Stimulated activated CD8-positive, alpha-beta memory T cell treated with anti-CD3 and anti-CD28 coated beads, Interleukin-12 subunit alpha, Interleukin-12 subunit beta, amount 100 ng/mL, for 1 hour (primary cell): ENCODE measurements at places on chromosomes 4 and X.

DNA sequence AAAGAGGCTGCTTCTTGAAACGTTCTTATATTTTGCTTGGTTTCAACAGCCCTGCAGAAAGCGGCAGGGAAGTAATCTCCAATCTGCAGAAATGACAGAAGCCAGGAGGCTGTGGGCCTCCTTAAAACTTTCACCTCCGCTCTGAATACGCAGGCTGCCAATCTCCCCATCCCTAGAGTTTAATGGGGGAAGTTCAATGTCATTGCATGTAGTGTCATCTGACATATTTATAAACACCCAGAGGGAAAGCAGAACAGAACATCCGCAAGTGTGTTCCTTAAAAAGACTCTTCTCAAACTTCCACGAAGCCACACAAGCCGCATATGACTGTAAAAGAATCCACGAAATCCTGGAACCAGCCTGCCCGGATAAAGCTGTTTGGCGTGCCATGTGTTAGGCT lies 148.8 kb upstream of the TBL1X start:
- DNase-seq: no peak

DNA sequence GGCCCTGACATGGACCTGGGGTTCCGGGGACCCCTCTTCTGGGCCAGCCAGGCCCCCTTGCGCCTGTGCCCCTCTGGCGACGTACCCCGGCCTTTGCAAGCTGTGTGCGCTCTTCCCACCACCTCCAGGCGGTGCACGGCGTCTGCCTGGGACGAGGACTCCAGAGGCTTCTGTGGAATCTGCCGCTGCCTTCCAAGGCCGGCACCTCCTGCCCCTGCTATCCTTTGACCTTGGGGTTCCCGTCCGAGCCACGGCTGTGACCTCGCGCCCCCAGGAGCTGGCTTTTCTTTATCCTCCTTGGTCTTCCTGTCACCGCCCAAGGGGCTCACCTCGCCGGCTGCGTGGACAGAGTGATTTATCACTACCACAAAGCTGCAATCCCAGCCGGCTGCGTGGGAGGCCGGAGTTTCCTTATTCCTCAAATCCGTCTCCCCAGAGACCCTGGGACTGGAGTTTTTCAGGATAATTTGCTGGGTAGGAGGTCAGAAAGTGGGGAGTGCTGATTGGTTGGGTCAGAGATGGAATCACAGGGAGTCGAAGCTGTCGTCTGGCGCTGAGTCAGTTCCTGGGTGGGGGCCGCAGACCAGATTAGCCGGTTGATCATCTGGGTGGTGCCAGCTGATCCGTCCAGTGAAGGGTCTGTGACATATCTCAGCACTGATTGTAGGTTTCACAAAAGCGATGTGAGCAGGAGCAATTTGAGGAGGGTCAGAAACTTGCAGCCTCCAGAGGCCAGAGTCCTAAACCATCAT lies 19.8 kb upstream of the PLCXD1 start:
- DNase-seq: no peak

- no peak for DNase-seq
Observed at GRCh38 chr4:139054791-139055505, 39.4 kb downstream of the NOCT start.

- DNase-seq: no peak
Observed at GRCh38 chr4:30402276-30402675, 317.9 kb upstream of the PCDH7 start.

GRCh38 chrX:35507701-35508100 lies 290.4 kb upstream of the MAGEB16 start:
- DNase-seq: no peak

GRCh38 chrX:152884171-152884570 lies 13.7 kb upstream of the ZNF185 start:
- DNase-seq: no peak

- DNase-seq: no peak
Observed at GRCh38 chrX:130497531-130497930, 95.7 kb downstream of the RBMX2 start.

DNA sequence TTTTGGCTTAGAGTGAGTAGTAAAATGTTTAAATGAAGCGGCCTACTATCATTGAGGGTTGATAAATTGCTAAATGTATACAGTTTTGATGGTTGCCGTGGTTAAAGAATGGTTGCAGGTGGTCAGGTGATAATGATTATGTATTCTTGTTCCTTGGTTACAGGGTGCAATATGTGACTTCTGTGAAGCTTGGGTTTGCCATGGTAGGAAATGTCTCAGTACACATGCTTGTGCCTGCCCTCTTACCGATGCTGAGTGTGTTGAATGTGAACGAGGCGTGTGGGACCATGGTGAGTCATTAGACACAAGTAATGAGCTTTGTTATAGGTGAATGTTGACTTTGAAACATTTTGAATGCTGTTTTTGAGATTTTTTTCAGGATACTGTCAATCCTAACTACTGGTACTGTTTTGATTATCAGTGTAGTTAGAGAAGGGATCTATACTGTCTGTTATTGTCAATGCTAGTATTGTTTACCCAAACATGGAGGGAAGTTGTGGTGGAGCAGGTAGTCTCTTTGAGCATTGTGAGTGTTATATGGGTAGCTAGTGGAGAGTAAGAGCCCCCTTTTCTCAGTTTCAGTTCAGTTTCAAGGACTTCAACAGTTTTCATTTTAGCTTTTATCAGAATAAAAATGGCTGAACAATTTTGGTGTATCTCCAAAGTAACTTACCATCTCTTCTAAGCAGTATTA lies 8.9 kb downstream of the ZNF330 start:
- no peak for DNase-seq

DNA sequence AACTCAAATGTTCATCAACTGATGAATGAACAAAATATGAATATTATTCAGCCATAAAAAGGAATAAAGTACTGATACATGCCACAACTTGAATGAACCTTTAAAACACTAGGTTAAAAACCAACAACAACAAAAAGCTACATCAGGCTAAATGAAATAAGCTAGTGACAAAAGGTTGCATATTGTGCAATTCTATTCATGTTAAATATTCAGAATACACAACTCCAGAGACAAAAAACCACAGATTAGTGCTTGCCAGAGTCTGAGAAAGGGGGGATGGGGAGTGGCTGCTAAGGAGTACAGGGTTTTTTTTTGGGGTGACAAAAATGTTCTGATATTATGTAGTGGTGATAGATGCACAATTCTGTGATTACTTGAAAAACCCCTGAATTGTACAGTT lies 58.5 kb downstream of the HAUS3 start:
- no peak for DNase-seq

GRCh38 chrX:31487951-31488350 lies 416.1 kb upstream of the FTHL17 start:
- DNase-seq: no peak

- DNase-seq: no peak
Observed at GRCh38 chrX:154698630-154699248, 45.4 kb upstream of the CTAG2 start.

- DNase-seq: no peak
Observed at GRCh38 chrX:119726900-119727555, 31.4 kb upstream of the SOWAHD start.

GRCh38 chr4:89754531-89754930 lies 82.4 kb downstream of the SNCA start:
- DNase-seq: no peak

GRCh38 chr4:36064117-36064516 lies 180.2 kb downstream of the ARAP2 start:
- no peak for DNase-seq

GRCh38 chr4:174096456-174096855 lies 187.0 kb downstream of the FBXO8 start:
- no peak for DNase-seq

DNA sequence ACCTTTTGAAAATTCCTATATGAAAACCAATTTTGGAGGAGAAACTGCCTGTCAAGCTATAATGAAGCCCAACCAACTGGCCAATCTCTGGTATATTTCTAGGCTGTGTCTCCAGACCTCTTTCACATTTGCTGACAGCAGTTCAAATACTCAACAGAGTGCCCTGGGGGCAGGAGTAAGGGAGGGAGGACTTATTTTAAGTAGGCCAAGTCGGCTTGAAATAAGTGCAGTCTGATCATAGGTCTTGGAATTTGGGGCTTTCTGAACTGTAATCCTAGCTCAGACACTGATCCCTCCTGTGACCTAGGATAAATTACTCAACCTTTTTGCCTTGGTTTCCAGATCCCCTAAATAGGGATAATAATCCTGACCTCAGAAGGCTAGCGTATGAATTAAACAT lies 59.4 kb upstream of the SLC7A11 start:
- no peak for DNase-seq

- DNase-seq: no peak
Observed at GRCh38 chrX:13821738-13822137, 4.8 kb upstream of the GPM6B start.

DNA sequence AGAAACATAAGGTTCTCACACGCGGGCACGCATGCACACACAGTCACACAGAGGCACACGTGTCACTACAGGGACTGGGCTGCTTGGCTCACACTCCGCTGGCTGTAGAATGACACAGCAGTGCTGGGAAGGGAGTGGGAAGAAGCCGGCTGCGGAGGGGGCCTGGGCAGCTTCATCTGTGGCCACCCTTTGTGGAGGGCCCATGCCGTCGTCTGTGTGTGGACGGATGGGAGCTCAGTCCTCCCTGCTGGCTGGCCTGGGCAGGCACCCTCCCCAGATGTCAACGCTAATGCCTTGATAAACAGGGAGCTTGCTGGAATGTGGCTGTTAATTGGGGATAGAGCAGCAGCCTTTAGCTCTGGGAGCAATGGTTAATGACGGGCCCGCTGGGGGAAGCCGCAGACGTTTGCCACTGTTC lies 621.1 kb downstream of the BCOR start:
- DNase-seq: no peak

GRCh38 chr4:14222377-14223029 lies 595.0 kb upstream of the BOD1L1 start:
- no peak for DNase-seq

DNA sequence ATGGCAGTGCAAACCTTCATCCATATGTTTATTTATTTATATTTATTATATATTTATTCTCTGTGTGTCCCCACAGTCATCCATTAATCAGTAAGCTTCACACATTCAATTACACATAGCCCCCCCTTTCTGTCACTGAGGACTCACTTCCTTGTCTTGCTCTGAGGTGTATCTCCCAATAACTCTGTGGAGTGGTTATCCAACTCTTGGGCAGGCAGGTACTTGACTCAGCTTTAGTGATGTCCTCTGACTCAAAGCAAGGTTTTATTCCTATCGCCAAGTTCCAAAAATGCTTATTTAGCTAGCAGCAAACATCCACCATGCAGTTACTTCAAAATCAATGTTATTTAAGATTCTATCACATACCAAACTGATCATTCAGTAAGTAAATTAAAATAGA lies 25.2 kb upstream of the NDP start:
- no peak for DNase-seq

- DNase-seq: no peak
Observed at GRCh38 chrX:119235051-119235511, 1.0 kb upstream of the PGRMC1 start.

DNA sequence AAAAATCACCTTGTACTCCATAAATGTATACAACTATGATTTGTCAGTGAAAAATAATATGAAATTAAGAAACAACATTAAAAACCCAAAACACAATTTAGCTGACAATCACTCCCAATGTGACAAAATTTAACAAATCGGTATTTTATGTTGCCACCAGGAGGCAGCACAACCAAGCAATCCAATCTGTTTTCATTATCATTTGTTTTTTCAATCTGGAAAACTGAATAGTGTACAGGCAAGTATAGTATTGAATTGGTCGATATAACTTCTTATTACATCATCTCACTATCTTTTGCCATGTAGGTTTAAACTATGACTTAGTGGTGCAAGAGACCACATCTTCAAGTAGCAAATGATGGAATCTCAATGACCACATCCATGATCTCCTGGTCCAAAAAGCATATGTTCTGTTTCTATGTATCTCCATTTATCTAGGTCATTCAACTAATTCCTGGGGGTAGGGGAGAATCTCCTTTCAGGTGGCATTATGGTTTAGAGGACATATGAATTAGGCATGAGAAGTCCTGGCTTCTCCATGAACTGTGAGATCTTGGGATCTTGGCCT lies 112.9 kb upstream of the AGA start:
- no peak for DNase-seq

DNA sequence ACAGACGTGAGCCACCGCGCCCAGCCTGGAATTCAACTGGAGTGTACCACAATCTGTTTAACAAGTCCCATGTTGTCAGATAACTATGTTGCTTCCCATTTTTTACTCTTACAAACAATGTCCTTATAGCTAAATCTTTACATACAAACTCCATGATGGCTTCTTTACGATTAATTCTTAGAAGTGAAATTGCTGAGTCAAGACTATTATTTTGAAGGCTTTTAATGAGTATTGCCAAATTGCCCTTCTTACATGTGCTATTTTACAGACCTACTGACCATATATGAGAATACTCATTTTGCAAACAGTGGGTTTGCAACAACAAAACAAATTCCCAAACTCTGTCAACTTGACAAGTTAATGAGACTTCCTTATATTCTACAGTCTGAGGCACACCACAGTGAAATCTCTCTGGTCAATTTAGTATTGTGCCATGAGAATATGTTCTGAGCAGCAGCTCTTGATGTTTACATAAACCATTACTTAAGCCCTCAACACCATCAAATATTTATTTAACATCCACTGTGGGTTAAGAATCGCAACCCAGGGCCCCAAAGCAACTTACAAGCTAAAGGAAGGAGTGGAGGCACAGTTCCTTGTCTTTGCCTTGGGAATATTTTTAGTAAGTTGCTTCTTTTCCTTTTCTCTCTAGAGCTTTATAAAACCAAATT lies 128.5 kb downstream of the SPRY1 start:
- no peak for DNase-seq

DNA sequence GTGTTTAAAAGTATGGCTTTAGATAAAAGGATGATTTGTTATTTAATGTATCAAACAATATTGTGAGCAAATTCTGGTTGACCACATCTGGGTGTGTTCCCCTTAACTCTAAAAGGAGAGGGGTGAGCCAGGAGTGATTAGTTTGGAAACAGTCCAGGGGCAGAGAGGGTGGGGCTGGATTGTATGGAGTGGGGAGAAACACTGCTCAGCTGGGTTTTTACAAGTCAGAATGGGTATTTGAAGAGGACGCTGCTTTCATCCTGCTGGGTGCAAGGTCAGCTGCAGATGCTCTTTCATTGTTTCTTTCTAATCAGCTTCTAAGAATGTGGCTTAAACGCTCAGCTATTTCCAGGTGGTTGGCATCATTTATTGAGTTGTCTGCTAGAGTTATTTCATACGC lies 82.8 kb upstream of the LIMCH1 start:
- DNase-seq: no peak

- no peak for DNase-seq
Observed at GRCh38 chrX:30615229-30615628, 37.7 kb upstream of the TASL start.

- DNase-seq: no peak
Observed at GRCh38 chrX:23557070-23557469, 110.2 kb upstream of the PRDX4 start.

DNA sequence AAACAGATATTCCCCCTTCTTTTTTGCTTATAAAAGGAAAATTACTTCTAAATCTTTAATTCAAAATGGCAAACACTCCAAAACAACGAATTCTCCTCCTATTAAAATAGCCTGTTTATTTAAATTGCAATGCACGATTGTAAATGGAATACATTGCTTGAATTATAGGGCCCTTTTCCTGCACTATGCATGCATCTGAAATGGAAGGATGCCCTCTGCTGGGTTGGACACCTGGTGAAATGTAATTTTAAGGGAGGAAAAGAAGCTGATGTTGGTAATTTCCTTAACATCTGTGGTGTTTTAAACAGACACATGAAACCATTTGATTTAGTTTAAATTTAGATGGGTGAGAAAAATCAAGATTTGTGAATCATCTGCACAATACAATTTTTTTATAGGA lies 72.8 kb downstream of the GRXCR1 start:
- DNase-seq: no peak

GRCh38 chr4:110183643-110184042 lies 14.8 kb downstream of the ELOVL6 start:
- DNase-seq: no peak

GRCh38 chr4:151227172-151227571 lies 49.8 kb upstream of the PRSS48 start:
- DNase-seq: no peak
